WTC11 (cell line): ENCODE measurements at places on chromosomes 2 and 18. TPM values are rescaled to one million over a fixed set of nuclear protein-coding genes. Genes with fewer than 3 reads are reported as not detected.

DNA sequence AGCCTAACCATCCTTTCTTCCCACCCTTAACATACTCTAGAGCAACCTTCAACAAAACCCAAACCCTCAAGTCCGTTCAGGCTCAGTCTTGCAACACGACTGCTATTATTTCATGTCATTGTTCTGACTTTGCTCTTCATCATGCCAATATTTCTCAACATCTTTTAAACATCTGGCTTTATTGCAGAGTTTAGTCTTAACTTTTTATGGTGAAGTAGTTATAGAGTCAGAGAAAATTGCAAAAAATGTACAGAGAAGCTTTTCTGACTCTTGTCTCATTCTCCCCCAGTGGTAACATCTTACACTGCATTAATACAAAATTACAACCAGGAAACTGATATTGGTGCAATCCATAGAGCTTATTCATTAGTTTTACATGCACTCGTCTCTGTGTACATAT is 3.9 kb downstream of the MARCO start:
- H3K36me3 ChIP-seq = no peaks in the 10 kb centered on the region
- no peak overlapping the region for H3K4me3 ChIP-seq
- H3K27ac ChIP-seq = no peak overlapping the region

DNA sequence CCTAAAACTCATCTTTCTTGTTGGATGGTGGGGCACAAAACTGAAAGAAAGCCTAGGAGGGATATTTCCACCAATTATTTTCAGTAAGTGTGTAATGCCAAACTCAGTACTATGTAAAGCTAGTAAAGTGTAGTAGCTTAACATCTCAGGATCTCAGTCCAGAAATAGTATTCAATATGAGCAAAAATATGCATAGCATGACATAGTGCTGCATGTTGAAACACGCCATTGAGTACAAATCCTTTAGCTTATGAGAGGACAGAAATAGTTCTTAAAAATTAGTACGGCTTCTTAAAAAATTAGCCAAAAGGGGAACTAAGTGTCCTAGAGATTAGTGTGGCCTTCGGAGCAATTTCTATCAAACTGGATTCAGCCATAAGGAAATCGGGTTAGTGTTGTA is 21.7 kb upstream of the ATL2 start:
- no peak overlapping the region for H3K4me3 ChIP-seq
- no peaks in the 10 kb centered on the region for H3K4me1 ChIP-seq
- H3K27ac ChIP-seq = no peak overlapping the region
- H3K27me3 ChIP-seq = no peaks in the 10 kb centered on the region
- peaks cover 11% of the 10 kb centered on the region for H3K36me3 ChIP-seq

- no peaks in the 10 kb centered on the region for H3K36me3 ChIP-seq
- no peak overlapping the region for H3K4me3 ChIP-seq
- no peaks in the 10 kb centered on the region for H3K27me3 ChIP-seq
- peaks cover 17% of the 10 kb centered on the region for H3K4me1 ChIP-seq
Observed at GRCh38 chr2:36704475-36705150, 8.1 kb downstream of the VIT start.

CDKL4 gene
- 0.16 to 0.46 TPM (median 0.34 TPM) in 3 replicates for total RNA-seq

ANAPC1 gene
- total RNA-seq = 96.9 to 122 TPM (median 97.1 TPM) in 3 replicates
